COR-L47 (cell line): ENCODE measurements at places on chromosomes 5 and 9.
A peak's percentile ranks its signal among the peaks of the same experiment; 100 is the strongest.

DNA sequence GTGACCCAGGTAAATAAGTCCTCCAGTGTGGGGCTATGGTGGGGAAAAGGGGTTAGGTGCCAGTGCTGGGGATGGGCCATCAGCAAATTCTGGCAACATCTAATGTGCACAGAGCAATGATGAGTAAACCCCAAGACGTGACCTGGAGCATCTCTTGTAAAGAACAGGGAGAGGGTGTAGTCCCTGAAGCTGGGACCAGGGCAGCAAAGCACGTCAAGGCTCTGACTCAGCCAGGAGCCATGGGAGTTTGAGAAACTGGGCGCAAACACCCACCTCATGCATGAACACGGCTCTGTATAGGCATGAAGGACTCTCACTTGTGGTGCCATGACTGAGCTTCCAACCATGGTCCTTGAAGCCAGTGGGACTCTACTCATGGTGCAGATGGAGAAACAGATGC, 51.8 kb downstream of the DUSP1 start:
- DNase-seq: no peak

- DNase-seq: no peak
Observed at GRCh38 chr5:65696892-65697291, 25.0 kb downstream of the SGTB start.

GRCh38 chr9:136665111-136665703, 2.5 kb downstream of the EGFL7 start:
- no peak for DNase-seq

GRCh38 chr5:142958944-142959682, 188.9 kb downstream of the ARHGAP26 start:
- no peak for DNase-seq

GRCh38 chr5:65364907-65365306, 116.8 kb downstream of the ADAMTS6 start:
- DNase-seq: peak; percentile 43

GRCh38 chr5:176355400-176356178, 6.0 kb downstream of the KIAA1191 start:
- DNase-seq: no peak

DNA sequence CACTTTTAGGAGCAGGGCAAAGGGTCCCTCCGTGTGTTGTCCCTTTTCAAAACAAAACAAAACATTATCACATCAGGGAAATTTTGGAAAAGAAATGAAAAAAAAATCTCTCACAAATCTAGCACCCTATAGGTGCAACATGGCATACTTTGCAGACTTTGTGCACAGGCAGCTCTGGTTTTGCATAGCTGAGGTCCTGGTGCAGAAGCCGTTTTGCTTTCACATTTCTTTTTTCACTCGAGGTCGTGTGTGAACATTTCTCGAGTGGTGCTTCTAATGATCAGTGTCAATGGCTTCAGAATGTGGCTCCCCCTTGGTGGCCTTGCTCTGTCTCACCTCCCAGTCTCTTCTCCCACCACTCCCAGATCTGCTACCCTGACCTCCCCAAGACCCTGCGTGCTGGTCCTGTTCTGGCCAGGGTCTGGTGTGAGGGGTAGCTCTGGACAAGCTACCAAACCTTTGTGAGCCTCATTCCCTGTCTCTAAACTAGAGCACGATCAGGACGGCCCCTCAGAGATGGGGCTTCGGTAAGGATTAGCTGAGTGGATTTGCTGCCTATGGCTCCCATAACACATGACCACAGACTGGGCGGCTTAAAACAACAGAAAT, 258.0 kb downstream of the NSG2 start:
- DNase-seq: no peak

DNA sequence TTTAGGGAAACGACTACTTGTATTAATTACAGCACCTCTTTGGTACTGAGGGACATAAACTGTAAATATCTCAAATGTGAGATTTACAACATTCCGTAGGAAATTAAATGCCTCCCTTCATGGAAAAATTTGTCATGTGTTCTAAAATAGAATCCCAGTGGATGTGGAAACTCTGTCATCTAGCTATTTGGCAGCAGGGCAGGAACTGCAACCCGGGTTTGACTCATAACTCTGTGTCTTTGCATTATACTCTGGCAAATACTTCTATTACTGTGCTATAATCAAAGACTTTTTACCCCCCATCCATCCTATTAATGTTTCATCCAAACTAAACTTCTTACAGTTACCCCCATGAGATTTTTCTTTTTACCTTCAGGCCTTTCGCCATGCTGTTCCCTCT, 6.6 kb downstream of the PLPPR1 start:
- DNase-seq: no peak

GRCh38 chr9:36161187-36161586, 8.0 kb upstream of the CCIN start:
- no peak for DNase-seq

GRCh38 chr5:142544946-142545649, 140.8 kb downstream of the FGF1 start:
- no peak for DNase-seq

GRCh38 chr9:21872696-21873095, 70.3 kb downstream of the MTAP start:
- DNase-seq: no peak

DNA sequence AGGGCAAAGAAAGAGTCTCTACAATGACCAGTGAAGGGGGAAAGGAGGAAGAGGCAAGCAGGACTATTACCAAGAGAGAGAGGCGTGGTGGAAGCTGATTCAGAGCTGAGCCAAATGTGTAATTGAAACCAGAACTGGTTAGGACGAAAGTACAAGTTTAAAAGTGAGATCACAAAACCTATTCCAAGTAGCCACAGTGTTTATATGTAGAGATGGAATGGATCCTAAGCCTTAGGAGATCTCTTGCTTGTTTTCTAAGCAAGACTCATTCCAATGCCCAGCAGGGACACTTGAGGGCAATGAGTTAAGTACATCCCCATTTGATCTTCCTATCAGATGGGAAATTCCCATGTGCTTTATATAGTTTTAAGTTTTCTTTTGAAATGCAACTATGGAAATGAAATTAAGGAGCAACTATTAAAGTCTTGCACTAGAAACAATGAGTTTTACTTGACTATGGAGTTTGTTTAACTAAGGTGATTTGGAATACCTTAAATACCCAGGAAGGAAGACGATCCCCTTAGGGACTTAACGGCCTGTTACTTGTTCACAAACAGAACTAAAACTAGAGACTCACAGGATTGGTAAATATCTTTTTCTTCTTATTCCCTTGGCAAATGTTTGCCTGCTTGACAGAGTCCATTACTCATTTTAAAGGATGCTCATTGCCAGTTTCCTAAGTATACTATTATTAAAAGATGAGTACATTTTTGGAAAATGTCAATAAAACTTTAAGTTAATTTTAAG, 51.1 kb upstream of the SNX2 start:
- DNase-seq: no peak

GRCh38 chr5:112239996-112240395, 179.1 kb downstream of the EPB41L4A start:
- no peak for DNase-seq
